Posterior vena cava (tissue), 2 donors: ENCODE measurements at places on chromosomes 5 and 9. TPM values are rescaled to one million over a fixed set of nuclear protein-coding genes. Genes with fewer than 3 reads are reported as not detected.

DNA sequence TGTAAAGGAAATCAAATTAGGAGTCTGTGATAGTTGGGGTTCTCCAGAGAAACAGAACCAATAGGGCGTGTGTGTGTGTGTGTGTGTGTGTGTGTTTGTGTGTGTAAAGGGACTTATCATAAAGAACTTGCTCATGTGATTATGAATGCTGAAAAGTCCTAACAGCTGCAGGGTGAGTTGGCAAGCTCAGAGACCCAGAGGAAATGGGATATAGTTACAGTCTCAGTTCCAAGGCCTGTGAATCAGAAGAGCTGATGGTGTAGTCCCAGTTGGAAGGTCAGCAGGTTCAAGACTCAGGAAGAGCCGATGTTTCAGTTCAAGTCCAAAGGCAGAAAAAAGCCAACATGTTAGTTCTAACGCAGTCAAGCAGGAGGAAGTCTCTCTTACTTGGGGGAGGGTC lies 214.2 kb downstream of the ELAVL2 start:
- no peak for DNase-seq

DNA sequence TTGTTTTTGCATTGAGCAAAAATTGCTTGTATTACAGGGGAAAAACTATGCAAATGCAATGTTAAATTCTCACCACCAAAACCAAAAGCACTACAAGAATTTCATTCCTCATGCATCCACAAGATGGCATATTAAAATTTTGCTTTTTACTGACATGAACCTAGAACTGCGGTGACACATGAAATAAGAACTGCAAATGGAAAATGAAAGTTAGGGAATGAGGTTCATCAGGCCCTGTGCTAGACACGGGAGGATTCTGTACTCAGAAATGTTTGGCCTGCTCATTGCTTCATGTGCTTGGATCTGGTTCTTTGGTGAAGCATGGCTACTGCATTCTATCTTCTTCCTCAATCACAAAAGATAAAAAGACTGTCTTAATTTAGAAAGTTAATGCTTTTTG lies 9.1 kb upstream of the RFK start:
- no peak for DNase-seq

C1QTNF3 gene
- 11.9 TPM for total RNA-seq

PPP2R2B gene
- 53.1 TPM for total RNA-seq

DNA sequence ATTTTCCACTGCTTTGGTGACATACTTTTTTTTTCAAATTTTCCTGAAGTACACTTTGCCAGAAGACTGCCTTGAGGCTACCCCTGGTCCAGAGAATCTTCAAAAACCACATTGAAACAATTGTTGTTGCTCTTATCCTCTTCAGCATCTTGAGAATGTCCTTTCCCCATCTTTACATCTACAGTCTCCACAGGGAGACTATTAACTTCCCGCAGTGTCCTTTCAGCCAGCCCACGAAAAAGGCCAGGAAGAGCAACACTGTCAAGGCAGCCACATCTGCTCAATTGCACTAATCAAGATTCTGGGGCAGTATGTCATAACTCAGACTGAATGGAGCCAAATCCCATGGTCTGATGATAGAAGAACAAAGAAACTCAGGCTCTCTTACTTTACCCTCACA lies 148.3 kb downstream of the ENC1 start:
- DNase-seq: no peak

- DNase-seq: no peak
Observed at GRCh38 chr5:60929024-60929423, 15.8 kb downstream of the ERCC8 start.

GRCh38 chr9:14661421-14662059 lies 31.7 kb downstream of the ZDHHC21 start:
- DNase-seq: no peak

HAVCR1 gene
- not detected for total RNA-seq

SH3PXD2B gene
- total RNA-seq: 114 TPM

- no peak for DNase-seq
Observed at GRCh38 chr9:22060831-22061383, 51.8 kb upstream of the CDKN2B start.

PDCD1LG2 gene
- 5.4 TPM for total RNA-seq

DNA sequence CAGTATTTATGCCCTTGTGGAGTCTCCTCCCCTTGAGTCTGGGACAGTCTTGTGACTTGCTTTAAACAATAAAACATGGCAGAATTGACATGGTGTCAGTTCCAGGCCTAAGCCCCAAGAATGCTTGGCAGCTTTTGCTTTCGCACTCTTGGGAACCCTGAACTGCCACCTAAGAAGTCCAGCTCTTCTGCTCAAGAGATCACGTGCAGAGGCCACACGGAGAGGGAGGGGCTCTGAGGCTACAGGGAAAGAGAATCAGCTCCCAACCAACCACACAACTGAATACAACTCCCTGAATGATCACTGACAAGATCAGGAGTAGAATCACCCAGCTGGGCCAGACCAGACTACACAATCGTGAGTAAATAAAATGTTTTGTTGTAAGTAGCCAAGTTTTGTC lies 97.6 kb downstream of the MED27 start:
- no peak for DNase-seq

GRCh38 chr9:6987381-6987780 lies 229.6 kb downstream of the KDM4C start:
- no peak for DNase-seq

KIAA0825 gene
- 4.7 TPM for total RNA-seq

DNA sequence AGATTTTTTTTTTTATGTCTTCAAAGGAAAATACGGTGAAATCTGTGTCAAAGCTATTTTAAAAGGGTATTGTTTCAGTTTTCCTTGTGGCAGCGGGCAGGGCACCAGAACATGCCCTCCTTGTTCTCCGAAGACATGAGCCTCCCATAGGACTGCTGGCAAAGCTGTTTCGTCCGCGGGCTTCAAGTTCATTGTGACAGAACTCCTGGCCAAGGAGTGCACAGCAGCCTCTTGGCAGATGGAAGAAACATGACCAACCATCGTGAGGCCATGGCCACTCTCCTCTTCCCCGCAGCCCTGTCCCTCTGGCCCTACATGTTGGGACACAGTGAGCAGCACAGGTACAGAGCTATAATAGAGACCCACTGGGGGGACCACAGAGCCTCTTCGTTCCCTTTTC lies 99.5 kb downstream of the AOPEP start:
- DNase-seq: no peak

GABRA1 gene
- not detected for total RNA-seq

GRCh38 chr5:169956756-169957155 lies 23.5 kb downstream of the INSYN2B start:
- no peak for DNase-seq

GRCh38 chr9:105052346-105052745 lies 124.4 kb upstream of the ABCA1 start:
- DNase-seq: no peak

PCDHGB7 gene
- total RNA-seq: 12.2 TPM

DNA sequence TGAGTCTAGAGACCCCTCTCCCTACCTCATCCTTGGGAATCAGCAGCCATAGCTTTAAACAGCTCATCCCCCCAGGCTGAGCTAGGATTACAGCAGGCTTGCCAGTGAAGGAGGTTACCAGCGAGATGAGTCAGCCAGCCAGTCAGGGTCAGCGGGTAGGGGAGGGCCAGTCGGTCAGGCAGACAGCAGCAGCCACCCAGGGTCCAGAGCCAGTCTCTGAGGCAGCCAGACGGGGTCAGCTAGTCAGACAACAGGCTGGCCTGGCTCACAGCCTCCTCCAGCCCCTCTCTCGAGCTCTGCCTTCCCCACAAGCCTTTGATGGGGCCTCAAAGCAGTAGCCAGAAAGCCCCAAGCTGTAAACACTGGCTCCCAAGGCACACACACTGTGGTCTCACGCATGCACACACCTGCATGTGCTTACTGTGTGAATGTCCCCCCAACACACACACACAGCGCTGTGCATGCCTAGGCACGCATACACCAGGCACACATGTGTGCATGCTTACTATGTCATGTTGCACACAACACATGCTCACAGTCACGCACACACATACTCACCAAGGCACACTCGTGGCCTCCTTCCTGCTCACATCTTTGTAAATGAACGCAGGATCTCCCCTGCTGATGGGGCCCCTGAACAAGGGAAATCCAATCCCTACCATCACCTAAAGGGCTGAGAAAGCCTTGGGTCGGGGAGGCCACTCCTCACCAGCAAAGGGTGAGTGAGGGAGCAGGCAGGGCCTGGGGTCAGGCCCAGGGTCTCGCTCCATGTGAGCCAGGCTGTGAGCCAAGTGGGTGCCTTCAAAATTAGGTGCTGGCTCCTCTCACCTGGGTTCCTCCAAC lies 28.2 kb upstream of the CPLX2 start:
- DNase-seq: no peak
